OCI-M1 (cell line): ENCODE measurements at places on chromosomes 11 and 22.

- DNase-seq, result no peak
Measured at GRCh38 chr11:84137505-84137904, 851.3 kb upstream of the CCDC90B start.

- DNase-seq, result no peak
Measured at GRCh38 chr11:92141725-92142124, 82.9 kb upstream of the FAT3 start.

- DNase-seq, result no peak
Measured at GRCh38 chr11:94785509-94785908, 17.4 kb downstream of the AMOTL1 start.

- no peak for DNase-seq
Measured at GRCh38 chr11:11972730-11973341, 35.6 kb downstream of the DKK3 start.

- no peak for DNase-seq
Measured at GRCh38 chr11:116697639-116698038, 75.1 kb downstream of the BUD13 start.

- no peak for DNase-seq
Measured at GRCh38 chr11:102946237-102946636, 9.3 kb downstream of the MMP13 start.

DNA sequence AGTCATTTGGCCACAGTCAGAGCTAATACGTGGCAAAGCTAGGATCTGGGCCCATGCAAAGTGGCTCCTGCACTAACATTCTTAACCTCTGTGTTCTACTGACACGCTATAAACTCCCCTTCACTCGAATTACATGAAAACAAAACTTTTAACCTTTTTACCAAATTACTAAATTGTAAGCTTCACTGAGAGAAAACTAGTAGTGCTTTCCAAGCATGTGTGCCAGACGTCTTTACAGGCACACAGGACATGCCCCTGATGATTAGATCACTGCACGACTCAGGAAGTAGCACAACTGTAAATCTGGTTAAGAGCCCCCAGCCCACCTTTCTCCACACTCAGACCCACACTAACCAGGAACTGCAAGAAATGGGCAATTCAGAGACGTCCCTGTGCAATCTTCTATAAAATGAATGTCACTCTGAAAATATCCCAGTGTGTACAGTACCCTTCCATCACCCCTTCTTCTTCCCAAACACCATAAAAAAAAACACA is 16.1 kb downstream of the PHF21A start:
- peak; percentile 61 for DNase-seq

DNA sequence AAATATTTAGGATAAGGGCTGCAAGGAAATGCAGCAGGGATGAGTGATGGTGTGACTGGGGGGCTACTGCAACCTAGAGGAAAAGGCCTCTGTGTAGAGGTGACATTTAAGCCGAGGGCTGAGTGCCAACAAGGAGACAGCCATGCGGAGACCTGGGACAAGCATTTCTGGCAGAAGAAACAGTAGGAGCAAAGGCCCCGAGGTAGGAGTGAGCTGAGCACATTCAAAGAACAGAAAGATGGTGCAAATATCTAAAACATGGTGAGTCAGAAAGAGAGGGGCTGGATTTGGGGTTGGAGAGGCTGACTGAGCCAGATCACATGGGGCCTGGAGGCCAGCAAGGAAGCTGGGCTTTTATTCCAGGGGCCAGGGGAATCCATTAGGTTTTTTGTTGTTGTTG is 55.1 kb upstream of the INCENP start:
- DNase-seq, result no peak
